K562 (cell line): ENCODE measurements at places on chromosomes 16 and 17. TPM values are rescaled to one million over a fixed set of nuclear protein-coding genes. Genes with fewer than 3 reads are reported as not detected.

DNA sequence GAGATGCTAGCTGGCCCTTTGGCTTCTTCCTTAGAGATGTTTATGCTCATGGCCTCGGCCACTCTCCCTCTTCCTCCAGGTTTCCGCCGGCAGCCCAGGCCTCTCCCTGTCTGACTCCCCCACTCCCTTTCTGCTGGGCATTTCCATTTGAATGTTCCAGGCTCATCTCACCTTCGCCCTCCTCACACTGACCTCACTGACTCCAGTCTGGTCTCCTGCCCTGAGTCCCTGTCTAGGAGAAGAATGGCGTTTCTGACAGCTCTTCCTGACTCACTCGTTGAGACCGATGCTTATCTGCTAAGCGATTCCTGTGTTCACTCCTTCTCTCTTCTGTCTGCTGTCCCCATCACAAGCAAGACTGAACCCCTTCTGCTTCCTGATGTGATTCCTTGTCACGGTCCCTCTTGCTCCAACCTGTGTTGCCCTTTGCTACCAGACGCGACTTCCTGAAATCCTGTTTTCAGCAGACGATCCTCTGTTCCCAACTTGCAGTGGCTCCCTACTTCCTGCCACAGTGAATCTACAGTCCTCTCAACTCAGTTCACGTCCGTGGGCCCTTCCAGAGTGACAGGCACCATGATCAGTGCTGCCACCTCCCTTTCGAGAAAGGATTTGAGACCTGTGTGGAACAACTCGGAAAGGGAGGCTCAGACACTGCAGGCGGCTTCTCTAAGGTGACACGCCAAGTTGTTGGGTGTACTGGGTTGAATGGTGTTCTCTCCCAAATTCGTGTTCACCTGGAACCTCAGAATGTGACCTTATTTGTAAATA lies 176.4 kb downstream of the MSI2 start:
- peaks cover 4% of the 10 kb centered on the region; the same call in 2 of the 3 replicates for H3K4me1 ChIP-seq
- no peak for DNase-seq
- H3K27me3 ChIP-seq: no peaks in the 10 kb centered on the region
- H3K27ac ChIP-seq: no peak overlapping the region

GRCh38 chr16:9521749-9522370 lies 430.4 kb downstream of the HAPSTR1 start:
- no peak for DNase-seq
- no peak overlapping the region for H3K4me3 ChIP-seq
- no peaks in the 10 kb centered on the region for H3K4me1 ChIP-seq
- peaks cover 10% of the 10 kb centered on the region; the same call in 1 of the 3 replicates for H3K27me3 ChIP-seq

DNA sequence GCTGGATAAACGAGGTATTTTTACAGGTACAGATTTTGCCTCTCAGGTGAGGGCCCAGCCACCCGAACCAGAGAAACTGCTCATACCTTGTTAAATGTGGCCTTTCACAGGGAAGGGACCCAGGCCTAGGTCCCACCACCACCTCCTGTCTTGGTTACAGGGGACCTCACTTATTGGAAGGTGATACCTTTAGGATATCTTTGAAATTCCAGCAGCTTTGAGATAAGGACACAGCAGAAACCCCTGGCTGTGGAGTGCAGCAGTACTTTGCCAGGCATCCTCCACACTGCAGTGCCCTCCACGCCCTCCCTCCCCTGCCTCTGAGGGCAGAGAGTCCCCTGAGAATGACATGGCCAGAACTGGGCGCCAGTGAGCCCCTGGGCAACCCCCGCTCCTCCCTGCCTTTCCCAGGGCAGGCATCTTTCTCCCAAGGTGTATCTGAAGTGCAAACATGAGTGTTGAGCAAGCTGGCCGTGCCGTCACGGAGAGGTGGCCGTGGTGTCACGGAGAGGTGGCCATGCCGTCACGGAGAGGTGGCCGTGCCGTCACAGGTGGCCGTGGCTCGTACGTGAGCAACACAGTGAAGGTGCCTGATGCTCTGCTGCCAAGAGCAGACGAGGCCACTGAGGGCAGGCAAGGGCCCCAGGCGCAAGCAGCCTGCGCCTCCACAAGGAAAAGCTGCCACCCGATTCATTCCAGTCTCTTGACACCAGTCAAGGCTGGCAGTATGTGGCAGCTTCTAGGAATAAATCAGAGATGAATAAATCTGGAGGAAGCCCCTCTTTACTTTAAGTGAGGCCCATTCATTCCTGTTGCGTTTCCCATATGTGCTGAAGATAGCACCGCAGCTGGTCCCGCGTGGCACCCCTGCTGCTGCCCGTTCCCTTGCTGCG lies 134.5 kb upstream of the CHMP6 start:
- H3K36me3 ChIP-seq: peaks cover 48% of the 10 kb centered on the region
- DNase-seq: no peak
- H3K27me3 ChIP-seq: no peaks in the 10 kb centered on the region
- H3K27ac ChIP-seq: peak overlapping the region; percentile 97

DNA sequence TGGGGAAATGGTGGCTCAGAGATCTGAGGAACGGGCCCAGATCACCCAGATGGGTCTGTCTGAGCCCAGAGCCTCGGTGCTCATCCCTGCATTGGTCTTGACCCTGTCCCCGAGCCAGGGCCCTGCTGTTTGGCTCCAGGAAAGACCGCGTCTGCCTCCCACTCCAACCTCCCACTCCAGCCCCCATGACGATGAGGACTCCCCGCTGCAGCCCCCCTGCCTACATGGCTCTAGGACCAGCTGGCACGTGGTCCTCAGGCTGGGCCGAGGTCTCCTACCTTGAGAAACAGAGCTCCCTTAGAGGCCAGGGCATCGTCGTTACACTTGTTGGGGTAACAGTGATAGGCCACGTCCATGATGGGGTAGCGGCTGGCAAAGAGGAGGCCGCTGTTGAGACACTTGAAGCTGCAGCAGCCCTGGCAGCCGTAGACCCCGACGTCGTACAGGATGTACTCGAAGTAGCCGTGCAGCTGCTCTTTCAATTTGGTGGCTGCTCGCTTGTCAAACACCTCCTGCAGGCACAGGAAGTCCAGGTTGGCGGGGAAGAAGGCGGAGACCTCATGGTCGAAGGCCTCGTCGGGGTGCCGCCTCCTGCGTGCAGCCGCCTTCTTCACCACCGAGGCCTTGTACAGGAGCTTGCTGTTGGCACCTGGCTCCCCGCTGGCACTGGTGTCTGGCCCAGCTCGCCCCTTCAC lies 59.9 kb downstream of the PRMT7 start:
- peaks cover 36% of the 10 kb centered on the region for H3K4me1 ChIP-seq
- H3K4me3 ChIP-seq: no peak overlapping the region
- no peak overlapping the region for H3K27ac ChIP-seq
- DNase-seq: no peak

DNA sequence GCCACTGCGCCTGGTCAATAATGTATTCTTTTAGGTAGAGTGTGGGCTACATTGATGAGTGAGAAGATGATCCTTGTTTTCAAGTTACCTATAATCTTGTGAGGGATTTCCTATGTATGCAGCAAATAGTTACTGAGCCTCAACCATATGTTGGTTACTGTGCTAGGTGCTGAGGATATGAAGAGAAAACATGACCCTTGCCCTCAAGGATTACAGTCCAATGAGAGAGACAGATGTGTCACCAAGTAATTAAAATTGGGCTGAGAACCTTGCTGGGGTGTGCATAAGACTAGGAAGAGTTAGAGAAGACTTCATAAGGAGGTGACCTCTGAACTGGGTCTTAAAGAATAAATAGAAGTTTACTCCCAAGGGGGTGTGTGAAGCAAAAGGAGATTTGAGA lies 7.4 kb downstream of the POLR2A start:
- H3K27me3 ChIP-seq: no peaks in the 10 kb centered on the region
- H3K27ac ChIP-seq: no peak overlapping the region
- H3K4me3 ChIP-seq: no peak overlapping the region

DNA sequence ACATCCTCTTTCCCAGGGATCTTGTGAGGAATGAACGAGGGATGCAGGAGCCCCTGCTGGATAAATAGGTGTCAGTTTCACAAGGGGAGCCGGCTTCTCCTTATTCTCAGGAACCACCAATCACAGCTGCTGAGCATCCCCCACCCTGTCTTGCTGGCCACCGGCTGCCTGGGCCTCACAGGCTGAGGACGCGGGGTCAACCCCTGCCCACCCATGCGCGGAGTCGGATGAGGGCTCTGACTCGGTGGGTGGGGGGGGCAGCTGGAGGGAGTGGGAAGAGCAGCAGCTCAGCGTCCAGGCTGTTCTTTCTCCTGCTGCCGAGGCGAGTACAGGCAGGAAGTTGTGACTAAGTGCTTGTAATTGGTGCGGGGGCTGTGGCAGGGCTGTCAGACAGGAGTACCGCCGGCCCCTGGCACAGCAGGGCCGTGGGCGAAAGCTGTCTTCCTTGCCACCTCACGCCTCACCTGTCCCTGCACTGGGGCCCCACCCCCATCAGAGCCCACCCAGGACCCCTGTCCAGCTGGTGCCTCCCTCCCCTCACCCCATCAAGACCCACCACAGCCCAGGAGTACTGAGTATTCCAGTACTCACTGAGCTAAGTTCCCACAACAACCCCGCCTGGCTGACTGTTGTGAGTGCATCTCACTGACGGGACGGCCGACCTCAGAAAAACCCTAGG lies 11.0 kb upstream of the DPEP1 start:
- no peaks in the 10 kb centered on the region for H3K36me3 ChIP-seq
- H3K27ac ChIP-seq: no peak overlapping the region
- H3K27me3 ChIP-seq: no peaks in the 10 kb centered on the region
- no peak overlapping the region for H3K4me3 ChIP-seq
- peak; percentile 60 for DNase-seq

DNA sequence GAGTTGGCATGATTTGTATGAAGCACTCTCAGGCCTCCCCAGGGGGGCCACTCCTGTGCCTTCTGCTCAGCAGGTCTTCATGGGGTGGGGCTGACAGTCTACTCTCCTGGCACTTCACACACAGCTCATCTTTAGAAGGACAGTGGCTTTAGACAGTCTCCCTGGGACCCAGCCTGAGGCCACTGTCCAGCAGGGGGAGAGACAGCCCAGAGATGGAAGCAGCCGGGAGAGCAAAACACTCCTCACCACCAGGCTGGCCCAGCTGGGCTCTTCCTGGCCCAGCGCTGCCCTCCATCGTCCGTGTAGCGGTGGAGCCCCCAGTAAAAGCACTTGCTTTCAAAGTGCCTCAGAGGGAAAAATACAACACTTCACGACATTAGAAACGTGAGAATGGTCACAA lies 62.0 kb upstream of the CRHR1 start:
- no peaks in the 10 kb centered on the region for H3K4me1 ChIP-seq
- peaks cover 44% of the 10 kb centered on the region for H3K27me3 ChIP-seq
- peak; percentile 35 for DNase-seq
- H3K36me3 ChIP-seq: no peaks in the 10 kb centered on the region
- no peak overlapping the region for H3K27ac ChIP-seq

DNA sequence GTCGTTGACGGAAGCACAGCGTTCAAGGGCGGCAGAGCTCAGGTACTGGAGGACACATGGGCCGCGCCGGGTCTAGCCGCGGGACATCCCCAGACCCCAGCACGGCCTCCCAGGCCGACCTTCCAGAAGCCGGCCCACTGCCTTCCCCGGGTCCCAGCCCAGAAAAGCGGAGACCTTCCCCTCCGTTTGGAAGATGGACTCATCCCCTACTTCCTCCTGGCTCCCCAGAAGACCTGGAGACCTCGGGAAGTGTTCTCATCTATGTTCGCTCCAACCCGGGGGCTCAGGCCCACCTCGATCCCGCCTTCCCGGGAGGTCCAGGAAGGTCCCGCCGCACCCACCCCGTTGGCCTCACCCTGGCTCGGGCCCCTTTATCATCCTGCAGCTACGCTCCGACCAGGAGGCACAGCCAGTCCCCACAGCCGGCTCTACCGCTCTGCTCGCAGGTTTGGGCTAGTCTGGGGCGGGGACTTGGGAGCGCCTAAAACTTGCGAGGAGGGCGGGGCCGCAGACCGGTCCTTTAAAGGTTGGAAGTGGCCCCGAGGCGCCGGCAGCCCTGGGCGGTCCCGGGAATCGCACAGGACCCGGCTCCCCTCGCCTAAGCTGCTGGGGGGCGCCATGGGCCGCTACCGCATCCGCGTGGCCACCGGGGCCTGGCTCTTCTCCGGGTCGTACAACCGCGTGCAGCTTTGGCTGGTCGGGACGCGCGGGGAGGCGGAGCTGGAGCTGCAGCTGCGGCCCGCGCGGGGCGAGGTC lies at the start of gene ALOX12:
ALOX12 (plus strand) TSS at position 550 of the 756 bp plus-strand sequence; CDS start at position 619, 69 bp downstream.
- peaks cover 44% of the 10 kb centered on the region for H3K4me1 ChIP-seq
- peaks cover 34% of the 10 kb centered on the region for H3K36me3 ChIP-seq
- peak within 1 kb of the TSS; percentile 91 for H3K27ac ChIP-seq
- no peaks in the 10 kb centered on the region for H3K27me3 ChIP-seq

- H3K27me3 ChIP-seq: no peaks in the 10 kb centered on the region
- no peak overlapping the region for H3K27ac ChIP-seq
- no peak overlapping the region for H3K4me3 ChIP-seq
- no peaks in the 10 kb centered on the region; the same call in 2 of the 3 replicates for H3K4me1 ChIP-seq
- DNase-seq: no peak
- H3K36me3 ChIP-seq: no peaks in the 10 kb centered on the region
Observed at GRCh38 chr16:450785-451512, 25.5 kb downstream of the RAB11FIP3 start.

- no peaks in the 10 kb centered on the region for H3K27me3 ChIP-seq
- H3K4me1 ChIP-seq: peaks cover 15% of the 10 kb centered on the region
- H3K4me3 ChIP-seq: peak overlapping the region; percentile 67
- DNase-seq: peak; percentile 49
- peak overlapping the region; percentile 78; the same call in 2 of the 3 replicates for H3K27ac ChIP-seq
Observed at GRCh38 chr16:69187446-69188235, 677 bp downstream of the SNTB2 start.

GRCh38 chr17:27825459-27825858 lies 25.1 kb upstream of the NOS2 start:
- H3K4me3 ChIP-seq: no peak overlapping the region
- H3K4me1 ChIP-seq: no peaks in the 10 kb centered on the region
- H3K27ac ChIP-seq: no peak overlapping the region
- H3K27me3 ChIP-seq: no peaks in the 10 kb centered on the region

- no peak overlapping the region for H3K4me3 ChIP-seq
- no peak for DNase-seq
- H3K27ac ChIP-seq: no peak overlapping the region
- no peaks in the 10 kb centered on the region for H3K27me3 ChIP-seq
- H3K36me3 ChIP-seq: no peaks in the 10 kb centered on the region
- H3K4me1 ChIP-seq: no peaks in the 10 kb centered on the region
Observed at GRCh38 chr17:63246344-63246743, 199.8 kb downstream of the CYB561 start.

DNA sequence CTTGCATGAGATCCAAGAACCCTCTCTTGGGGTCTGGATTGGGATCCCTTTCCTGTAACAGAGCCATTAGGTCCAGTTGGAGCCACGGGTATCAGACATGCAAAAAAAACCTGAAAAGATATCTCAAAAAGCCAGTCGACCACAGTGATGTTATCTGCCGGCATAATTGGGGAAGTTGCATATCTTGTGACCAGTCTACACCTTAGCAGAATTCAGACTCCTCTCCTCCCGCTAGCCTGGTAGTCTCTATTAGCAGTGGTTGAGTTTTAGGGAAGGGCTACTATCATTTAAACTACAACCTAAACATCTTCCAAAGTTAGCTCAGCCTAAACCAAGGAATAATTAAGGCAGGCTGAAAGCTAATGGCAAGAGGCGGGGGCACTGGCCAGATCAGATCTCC lies 16.2 kb upstream of the PSMD7 start:
- no peak overlapping the region for H3K27ac ChIP-seq
- no peaks in the 10 kb centered on the region; the same call in 1 of the 2 replicates for H3K27me3 ChIP-seq

GRCh38 chr17:40177275-40177874 lies at the start of gene RAPGEFL1:
Gene RAPGEFL1 (plus strand): TSS chr17:40177470. CDS start chr17:40177862, 392 bp downstream.
- peak within 1 kb of the TSS; percentile 56; the same call in 2 of the 3 replicates for H3K27ac ChIP-seq
- H3K27me3 ChIP-seq: no peaks in the 10 kb centered on the region
- peak within 1 kb of the TSS; percentile 49 for H3K4me3 ChIP-seq
- peak; percentile 93 for DNase-seq
- peaks cover 10% of the 10 kb centered on the region; the same call in 2 of the 3 replicates for H3K4me1 ChIP-seq

- no peak for DNase-seq
- H3K4me3 ChIP-seq: no peak overlapping the region
- 0 out of 3 replicates have a peak, but pooled peaks cover 2% of the 10 kb centered on the region for H3K27me3 ChIP-seq
- no peaks in the 10 kb centered on the region for H3K4me1 ChIP-seq
Observed at GRCh38 chr17:34761646-34762045, 182.3 kb downstream of the TMEM132E start.

Gene NRN1L
- 0.43 and 0.64 TPM in 2 replicates for polyA plus RNA-seq

Gene SLC52A1
- polyA plus RNA-seq: not detected in 2 replicates

Gene CASKIN1
- 3.1 and 3.7 TPM in 2 replicates for polyA plus RNA-seq

Gene CD7
- not detected in 2 replicates for polyA plus RNA-seq

Gene MYL11
- 0.62 TPM in 1 of 2 replicates, not detected in the other for polyA plus RNA-seq

Gene KRTAP16-1
- polyA plus RNA-seq: not detected in 2 replicates
